HS-5 (cell line): ENCODE measurements at places on chromosomes 5 and 9.

GRCh38 chr9:75001719-75002421, 26.2 kb downstream of the CARNMT1 start:
- DNase-seq = peak; percentile 69

GRCh38 chr5:134103397-134103796, 11.1 kb upstream of the TCF7 start:
- no peak for DNase-seq

GRCh38 chr5:176768174-176768970, 42.0 kb upstream of the UNC5A start:
- DNase-seq = no peak

DNA sequence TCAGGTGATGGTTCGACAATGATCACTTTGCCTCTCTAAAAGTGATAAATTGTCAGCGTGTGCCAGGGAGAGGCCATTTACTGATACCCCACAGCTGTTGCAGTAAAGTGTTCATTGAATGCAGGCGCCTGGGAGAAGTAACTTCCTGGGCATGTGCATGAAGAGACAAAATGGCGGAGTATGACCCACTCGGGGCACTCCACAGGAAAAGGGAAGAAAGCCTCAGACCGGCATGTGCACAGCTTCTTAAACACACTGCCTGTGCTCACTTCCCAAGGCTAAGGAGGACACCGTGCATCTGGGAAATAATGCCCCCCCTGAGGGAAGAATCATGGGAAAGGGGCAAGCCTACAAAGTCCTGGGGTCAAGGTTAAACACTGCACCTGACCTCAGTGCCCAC, 329.5 kb downstream of the ICE1 start:
- no peak for DNase-seq

- no peak for DNase-seq
These were observed 75.1 kb downstream of the MAST4 start for GRCh38 chr5:66671305-66671704.

- DNase-seq = no peak
These were observed 18.2 kb downstream of the HMGCR start for GRCh38 chr5:75355236-75355635.

DNA sequence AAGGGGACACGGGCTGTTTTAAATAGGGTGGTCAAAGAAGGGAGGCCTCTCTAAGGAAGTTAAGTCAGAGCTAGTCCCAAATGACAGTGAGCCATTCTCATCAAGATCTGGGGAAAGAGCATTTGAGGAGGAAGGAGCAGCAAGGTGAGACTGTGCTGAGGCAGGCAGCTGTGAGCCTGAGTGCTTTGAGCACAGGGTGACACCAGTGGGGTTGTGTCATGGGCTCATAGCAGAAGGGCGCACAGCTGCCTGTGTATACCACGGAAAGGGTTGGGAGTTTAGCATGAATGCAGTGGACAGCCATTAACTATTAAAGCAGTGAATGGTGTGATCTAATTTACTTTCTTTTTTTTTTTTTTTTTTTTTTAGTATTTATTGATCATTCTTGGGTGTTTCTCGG, 19.2 kb downstream of the DMRT1 start:
- no peak for DNase-seq

- no peak for DNase-seq
These were observed 15.4 kb downstream of the HAUS6 start for GRCh38 chr9:19087106-19088000.

DNA sequence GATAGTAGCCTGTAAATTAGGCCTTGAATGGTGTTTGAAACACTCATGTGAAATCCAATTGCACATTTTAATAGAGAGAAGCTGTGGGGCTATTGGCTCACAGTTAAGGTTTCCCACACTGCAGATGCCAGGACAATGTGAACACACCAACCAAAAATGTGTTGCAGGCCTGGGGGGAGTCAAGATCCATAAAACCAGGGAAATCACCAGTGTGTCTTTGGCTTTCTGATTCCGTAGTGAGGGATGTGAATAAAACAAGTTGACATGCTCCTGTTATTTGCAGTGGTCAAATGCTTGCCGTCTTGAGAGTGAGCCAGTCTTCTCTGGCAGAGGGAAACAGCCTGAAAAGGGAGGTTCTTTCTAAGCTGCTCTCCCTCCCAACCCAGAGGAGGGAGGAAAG, 79.0 kb downstream of the ZNF462 start:
- no peak for DNase-seq

DNA sequence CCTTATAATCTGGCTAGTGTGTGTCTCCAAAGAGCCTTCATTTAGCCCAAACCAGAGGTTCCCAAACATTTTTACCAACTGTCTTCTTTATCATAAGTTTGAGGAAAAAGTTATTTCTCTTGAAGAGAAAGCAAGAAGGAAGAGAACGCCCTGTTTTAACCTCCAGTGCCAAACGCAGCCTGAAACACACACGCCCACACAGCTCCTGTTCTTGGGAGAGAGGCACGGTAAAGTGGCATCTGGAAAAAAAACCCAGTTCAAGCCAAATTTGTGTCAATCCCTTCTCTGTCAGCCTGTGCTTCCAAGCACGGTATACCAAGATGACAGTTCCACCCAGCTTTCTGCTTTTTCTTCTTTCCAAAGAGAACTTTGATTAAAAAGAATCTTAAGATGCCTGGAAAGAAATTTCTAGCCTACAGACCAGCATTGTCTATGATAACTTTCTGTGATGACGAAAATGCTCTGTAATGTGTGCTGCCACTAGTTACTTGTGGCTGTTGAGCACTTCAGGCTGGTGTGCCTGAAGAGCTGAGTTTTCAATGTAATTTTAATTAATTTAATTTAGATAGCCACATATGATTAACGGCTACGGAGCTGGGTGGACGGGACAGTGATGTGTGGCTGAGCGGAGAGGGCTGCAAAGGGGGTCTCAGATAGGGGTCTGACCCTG, 62.3 kb downstream of the ACER2 start:
- DNase-seq = no peak
